Activated T-cell treated with anti-CD3 and anti-CD28 coated beads, Interleukin-2, amount 50 U/mL, for 48 hours (primary cell): ENCODE measurements at places on chromosomes 1 and 21.

- DNase-seq = no peak
These were observed 125.9 kb downstream of the RHOU start for GRCh38 chr1:228860911-228861831.

DNA sequence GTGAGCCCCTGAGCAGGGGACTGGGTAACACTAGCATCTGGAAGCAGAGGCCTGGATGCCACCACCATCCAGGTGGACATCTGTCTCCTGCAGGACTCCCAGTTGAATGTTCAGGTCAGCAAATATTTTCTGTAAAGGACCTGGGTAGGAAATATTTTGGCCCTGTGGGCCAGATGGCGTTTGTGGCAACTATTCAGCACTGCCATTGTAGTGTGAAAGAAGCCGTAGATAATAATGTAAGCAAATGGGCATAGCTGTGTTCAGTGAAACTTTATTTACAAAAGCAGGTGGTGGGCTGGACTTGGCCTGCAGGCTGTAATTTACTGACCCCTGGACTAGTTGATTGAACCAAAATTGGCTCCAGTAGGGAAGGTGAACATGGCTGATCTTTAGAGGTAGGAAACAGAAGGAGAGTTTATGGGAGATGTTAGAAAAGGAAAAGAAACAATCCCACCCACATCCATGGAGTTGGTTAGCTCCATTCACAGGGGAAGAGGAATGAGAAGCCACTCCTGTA lies 20.0 kb upstream of the CD101 start:
- no peak for DNase-seq

- DNase-seq = no peak
These were observed 22.6 kb upstream of the PRELP start for GRCh38 chr1:203453016-203453415.

DNA sequence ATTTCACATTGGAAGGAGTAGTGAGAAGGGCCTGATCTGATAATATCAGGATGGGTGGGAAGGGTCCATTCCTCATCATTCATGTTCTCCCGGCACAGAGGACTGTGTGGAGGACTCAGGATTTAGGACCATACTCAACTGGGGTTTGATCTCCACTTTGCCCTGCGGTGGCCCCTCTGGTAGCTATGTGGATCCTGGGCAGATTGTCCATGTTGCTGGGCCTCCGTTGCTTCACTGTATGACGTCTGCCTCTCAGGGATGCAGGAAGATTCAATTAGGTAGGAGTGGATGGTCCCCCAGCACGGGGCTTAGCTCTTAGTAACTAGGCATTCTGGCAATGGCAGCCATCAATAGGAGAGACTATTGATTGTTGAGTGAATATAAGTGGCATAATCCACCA lies 2.3 kb downstream of the ETS2 start:
- no peak for DNase-seq

DNA sequence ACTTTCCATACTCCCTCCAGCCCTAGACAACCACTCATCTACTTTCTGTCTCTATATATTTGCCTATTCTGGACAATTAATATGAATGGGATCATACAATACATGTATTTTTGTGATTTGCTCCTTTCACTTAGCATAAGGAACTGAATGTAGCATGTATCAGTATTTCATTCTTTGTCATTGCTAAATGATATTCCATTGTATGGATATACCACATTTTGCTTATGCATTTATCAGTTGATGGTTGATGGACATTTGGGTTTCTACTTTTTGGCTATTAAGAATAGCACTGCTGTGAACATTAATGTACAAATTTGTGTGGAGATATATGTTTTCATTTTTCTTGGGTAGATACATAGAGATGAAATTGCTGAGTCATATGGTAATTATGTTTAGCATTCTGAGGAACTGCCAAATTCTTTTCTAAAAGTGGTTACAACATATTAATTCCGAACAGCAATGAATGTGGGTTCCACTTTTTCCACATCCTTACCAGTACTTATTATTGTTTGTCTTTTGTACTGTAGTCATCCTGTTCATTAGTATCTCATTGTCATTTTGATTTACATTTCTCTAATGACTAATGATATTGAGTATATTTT lies 121.0 kb downstream of the LRRC40 start:
- DNase-seq = no peak

DNA sequence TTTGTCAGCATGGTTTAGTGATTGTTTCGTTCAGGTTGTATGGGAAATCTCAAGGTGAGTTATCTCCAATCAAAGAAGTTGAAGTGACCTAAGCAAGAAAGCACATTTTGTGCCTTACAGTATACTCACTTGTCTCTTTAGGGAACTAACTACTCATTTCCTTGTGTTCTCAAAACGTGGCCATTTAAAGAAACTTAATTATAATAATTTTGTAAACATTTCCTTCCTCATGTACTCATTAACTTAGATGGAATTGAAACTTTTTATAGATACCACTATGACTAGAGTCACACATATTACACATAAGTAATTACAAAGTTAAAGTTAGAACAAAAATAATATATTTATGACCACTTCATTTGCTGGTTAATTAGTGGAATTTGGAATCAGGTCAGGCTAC lies 552.6 kb downstream of the MRPL39 start:
- no peak for DNase-seq

DNA sequence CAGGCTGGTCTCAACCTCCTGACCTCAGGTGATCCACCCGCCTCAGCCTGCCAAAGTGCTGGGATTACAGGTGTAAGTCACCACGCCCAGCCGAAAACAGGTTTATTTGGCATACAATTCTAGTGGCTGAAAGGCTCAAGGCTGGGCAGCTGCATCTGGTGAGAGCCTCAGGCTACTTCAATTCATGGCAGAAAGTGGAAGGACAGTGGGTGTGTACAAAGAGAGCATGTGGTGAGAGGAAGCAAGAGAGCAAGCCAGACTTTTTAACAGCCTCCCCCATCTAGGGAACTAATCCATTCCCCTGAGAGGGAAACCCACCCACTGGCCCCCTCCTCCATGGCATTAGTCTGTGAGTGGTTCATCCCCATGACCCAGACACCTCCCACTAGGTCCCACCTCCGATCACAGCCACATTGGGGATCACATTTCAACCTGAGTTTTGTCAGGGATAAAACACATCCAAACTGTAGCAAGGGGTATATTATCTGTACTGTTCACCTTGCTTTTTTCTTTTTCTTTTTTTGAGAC lies 9.5 kb downstream of the BMP8A start:
- no peak for DNase-seq

DNA sequence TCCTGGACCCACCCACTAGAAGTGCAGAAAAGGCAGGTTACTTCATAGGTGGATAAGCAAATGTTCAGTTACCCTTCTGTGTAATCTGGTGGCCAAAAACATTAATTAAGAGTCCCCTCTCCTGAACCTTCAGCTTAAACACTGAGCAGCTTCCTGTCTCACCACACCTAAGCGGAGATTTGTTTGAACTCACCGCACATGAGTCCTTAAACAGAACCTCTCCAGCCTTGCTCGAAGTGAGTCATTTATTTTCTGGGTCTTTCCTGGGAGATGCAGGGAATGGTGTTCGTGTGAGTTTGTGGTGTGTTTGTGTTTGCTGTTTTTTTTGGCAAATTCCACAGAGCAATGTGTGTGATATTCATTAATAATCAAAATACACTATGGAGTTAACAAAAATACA lies 7.6 kb upstream of the FNBP1L start:
- no peak for DNase-seq

GRCh38 chr1:156260896-156261295 lies 13.0 kb upstream of the PAQR6 start:
- DNase-seq = no peak

DNA sequence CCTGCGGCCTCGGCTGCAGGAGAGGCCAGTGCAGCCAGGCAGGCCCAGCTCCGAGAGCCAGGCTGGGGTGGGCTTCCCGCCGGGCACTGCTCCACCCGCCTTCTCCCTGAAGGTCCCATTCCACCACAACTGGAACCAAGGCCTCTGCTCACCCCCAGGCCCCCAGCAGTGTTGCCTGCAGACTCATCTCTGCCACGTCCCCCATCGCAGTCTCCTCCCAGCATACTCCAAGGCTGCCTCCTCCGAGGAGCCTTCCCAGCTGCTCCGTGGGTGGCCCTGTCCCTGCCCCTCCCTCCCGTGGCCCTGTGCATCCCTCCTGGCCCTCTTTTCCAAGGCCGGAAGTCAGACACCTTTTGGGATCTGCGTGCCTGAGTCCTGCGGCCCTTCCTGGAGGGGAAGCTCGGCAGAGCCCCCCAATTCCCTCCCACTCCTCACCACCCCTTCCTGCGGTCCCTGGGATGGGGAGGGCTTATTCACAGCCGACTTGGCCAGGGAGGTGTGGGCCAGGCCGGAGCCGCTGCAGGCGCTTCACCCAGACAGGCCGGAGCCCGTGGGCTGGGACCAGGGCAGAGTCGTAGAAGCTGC lies 47.6 kb downstream of the SLX9 start:
- no peak for DNase-seq

DNA sequence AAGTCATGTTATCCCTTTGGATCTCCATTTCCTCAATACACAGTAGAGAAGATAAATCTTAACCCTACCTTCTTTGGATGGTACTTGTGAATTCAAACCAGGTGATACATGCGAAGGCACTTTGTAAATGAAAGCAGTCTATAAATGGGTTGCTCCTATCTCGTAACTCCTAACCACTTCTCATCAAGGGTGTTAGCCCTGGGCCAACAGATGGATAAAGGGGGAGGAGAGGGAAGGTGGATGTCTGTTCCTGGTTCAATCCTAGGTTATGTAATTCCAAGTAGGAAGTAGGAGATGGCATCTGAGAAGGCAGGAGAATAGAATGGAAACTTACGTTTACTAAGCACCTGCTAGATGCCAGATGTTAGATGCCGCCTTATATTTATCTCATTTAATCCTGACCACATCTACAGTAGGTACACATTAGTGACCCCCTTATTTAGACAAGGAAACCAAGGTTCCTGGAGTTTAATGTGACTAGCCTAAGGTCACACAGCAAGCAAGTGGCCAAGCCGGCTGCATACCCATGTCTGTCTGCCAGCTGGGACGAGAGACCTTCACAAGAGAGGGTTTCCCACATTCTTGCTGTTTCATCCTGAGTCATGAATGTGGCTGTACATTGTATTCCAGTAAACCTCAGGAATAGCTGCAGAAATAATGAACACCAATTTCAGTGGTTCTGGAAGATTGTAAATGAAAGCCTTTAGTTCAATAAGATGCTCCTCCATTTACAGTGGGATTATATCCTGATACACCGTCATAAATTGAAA lies 47.7 kb downstream of the ELAVL4 start:
- no peak for DNase-seq

GRCh38 chr1:229696385-229696784 lies 70.3 kb downstream of the URB2 start:
- no peak for DNase-seq
